Fibroblast of skin of right biceps (primary cell): ENCODE measurements at places on chromosomes 1 and 21.

DNA sequence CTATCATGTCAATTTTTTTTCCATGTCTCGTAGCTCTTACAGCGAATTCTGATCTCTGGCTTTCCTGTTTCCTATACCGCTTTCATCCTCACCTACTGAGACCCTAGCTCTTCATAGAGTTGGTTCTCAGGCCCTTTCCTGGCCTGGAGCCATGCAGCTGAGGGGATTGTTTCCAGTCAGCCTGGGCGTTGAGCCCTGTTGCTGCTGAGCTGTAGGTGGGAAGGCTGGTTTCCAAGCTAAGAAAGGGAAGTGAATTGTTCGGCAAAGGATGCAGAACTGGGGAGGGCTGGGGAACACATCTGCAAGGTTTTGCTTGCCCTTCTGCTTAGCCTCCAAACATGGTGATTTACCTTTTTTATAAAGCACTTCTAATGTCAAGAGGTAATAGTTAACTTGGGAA lies 41.5 kb downstream of the SPATA46 start:
- DNase-seq, result no peak

GRCh38 chr1:45328680-45329079 lies 2.0 kb downstream of the HPDL start:
- no peak for DNase-seq

- DNase-seq, result no peak
These were observed 3.0 kb downstream of the PAXBP1 start for GRCh38 chr21:32768530-32768929.

DNA sequence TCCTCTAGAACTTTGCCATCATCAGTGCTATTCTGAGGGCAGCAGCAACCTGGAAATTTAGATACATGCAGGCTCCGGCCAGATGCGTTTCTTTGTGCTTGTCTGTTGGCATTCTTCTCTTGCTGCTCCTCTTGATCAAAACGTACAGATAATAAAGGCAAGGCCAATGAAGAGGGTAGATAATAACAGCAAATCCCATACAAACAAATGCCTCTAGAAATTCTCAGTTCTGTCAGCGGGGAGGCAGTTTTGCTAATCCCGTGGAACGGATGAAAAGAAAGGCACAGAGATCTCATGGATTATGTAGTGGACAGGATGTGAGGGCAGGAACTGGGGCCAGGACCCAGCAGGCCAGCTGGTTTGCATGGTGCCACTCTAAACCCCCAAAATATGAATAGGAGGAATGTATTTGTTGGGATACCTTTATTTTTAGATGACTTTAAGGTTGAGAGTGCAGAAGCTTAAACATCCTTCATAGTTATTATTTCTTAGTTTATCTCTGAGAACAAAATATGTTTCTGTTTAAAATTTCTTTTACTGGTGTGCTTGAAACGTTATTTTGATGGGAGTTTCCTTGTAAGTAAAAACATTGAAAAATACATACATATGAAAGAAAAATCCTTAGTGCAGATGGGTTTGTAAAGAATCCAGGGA lies 1.5 kb downstream of the ITSN1 start:
- no peak for DNase-seq

DNA sequence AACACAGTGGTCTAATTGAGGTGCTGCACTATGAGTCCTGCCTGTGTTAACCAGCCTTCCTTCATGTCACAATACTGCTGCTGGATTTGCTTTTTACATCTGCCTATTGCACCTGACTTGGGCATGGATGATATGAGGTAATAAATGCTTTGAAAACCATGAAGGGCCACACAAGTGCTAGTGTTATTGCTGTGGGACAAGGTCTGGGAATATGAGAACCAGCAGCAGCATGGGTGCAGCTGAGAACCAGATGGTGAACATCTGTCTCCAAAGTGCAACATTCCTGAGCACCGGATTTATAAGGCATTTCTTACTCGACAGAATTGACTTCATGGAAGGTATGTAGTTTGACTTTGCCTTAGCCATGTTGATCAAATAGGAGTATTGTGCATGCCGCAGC lies 16.6 kb downstream of the TRIM45 start:
- no peak for DNase-seq
